Cerebellum (tissue), 4 donors: ENCODE measurements at places on chromosomes 11 and 22. TPM values are rescaled to one million over a fixed set of nuclear protein-coding genes. Genes with fewer than 3 reads are reported as not detected.

The TSPAN4 gene
- total RNA-seq = 34.8 TPM

DNA sequence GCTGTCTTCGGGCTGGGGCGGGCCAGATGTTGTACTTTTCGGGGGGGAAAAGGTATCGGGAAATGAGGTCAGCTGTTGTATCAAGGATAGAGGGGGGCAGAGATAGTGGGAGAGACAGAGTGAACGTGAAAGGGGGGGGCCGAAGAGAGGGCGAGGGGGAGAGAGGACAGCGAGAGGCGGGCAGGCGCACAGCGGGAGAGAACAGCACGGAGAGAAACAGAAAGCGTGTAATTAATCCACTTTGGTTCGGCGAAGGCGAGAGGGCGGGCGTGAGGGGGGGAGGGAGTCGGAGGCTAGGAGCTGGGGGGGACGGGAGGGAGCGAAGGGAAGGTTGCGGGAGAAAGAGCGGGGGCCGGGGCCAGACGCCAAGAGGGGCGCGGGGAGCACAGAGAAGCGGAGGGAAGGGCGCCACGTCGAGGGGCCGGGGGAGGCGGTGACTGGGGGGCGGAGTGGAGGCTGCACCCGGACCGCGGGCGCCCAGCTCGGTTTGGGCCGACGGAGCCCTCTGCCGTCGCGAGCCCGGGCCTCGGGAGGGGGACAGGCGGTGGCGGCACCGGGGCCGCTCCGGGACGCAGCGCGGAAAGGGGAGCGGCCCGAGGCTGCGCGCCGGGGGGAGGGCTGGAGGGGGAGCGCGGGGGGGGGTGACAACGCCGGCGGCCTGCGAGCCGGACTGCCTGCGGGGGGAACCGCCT is 612 bp downstream of the IGF2 start:
- no peak for DNase-seq

DNA sequence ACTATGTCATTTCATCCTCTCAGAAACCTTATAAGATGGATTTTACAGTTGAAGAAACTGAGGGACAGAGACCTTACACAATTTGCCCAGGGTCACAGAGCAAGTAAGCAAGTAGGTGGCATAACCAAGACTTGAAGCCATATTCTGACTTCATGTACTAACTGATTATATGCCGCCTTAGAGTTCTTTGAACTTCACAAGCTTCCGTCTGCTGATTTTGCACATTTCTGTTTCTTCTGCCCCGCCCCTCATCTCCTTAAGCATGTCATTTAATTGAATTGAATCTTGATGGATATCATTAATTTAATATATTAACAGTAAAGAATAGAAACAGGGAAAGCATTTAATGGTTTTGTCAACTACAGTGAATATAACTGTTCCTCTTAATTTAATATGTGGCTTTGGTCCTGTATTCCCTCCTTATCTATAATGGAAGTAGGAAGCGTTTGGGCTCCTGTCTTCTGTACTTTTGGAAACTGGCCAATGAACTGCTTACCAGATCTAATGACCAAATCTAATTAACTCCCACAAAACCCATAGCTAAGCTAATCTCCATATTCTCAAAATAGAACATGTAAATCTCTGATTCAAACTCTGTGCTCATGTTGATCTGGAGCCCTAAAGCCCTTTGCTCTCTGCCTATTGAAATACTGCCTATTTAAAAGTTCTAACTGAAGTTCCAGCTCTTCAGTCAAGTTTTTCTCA is 30.4 kb downstream of the SIK2 start:
- no peak for DNase-seq

- DNase-seq = no peak
Measured at GRCh38 chr22:26023104-26023775, 146.0 kb upstream of the SEZ6L start.
